Common myeloid progenitor, CD34-positive (primary cell): ENCODE measurements at places on chromosomes 13 and 19.

- peak; percentile 89 for DNase-seq
These were observed 18.6 kb downstream of the DEDD2 start for GRCh38 chr19:42198676-42199439.

GRCh38 chr19:45763691-45764294, 5.3 kb downstream of the SIX5 start:
- DNase-seq = no peak

- DNase-seq = no peak
These were observed 9.0 kb downstream of the SLC27A1 start for GRCh38 chr19:17479325-17479791.

DNA sequence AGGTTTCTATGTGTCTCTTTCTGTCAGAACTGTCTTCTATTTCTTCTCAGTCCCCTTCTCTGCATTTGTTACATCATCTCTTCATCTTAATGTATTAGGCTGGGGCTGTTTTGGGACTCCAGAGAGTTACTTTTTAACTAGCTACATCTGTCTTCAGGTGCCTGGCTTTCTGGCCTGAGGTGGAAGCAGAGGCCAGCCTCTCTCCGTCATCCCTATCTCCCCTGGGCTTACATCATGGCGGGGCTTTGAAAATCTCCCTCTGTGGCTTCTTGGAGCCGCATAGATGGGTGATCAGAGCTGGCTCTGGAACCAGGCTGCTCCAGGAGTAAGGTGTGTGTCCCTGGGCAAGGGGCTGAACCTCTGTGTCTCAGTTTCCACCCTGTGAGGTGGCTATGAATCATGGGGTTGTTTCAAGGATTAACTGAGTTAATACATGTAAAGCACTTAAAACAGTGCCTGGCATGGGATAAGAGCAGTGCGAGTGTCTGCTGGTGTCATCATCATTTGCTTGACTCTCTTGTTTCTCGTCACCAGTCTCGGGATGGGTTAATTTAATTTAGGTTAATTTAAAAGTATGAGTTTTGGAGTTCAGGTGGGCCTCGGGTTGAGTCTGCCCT, 2.0 kb downstream of the EPN1 start:
- no peak for DNase-seq

DNA sequence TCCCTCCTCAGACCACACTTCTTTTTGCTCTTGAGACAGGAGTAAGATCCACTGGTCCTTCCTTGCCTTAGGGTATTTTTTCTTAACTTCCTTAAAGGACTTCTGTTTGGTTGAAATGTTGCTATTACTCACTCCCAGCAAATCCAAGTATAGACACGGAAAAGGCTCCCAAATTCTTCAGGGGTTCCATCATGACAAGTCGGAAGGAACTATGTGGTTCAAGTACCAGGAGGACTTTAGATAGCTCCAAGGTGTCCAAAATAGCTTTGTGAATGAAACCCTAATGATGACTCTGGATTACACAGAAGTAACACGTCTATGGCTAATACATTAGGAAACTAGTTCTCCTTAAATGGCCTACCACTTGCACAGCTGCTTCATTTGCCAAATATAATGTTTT, 238.7 kb downstream of the KCTD12 start:
- no peak for DNase-seq

DNA sequence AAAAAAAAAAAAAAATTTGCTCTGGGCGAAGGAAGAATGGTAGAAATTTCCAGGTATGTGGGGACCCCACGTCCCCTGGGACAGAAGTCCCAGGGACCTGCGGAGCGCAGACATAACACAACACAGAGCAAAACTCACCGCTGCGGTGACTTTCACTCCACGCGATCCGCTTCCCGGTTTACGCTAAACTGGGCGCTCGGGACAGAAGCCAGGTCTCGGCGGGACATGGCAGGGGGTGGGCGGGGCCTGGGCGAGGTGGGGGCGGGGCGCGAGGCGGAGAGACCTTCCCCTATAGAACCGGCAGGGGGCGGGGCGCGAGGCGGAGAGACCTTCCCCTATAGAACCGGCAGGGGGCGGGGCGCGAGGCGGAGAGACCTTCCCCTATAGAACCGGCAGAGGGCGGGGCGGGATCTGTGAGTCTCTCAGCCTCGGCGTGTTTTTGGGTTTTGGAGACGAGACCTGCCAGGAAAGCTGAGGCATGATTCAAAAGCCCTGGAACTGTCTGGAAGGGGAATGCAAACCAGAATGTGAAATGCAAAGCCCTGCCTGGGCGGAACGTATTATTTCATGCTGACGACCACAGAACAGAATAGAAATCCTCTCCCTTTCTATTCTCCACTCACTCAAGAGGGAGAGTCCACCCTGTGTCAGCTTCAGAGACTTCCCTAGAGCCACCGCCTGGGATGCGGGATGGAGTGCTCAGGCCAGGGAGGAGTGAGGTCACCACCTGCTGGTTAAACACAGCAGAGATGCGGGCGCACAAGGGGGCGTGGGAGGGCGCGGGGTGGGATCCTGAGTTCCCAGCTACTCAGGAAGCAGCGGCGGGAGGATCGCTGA, 20.2 kb upstream of the ERVV-1 start:
- DNase-seq = peak; percentile 91

- no peak for DNase-seq
These were observed 42.6 kb upstream of the STK24 start for GRCh38 chr13:98619556-98619955.
